ENCODE measurements at places on chromosomes 4 and X.
A peak's percentile ranks its signal among the peaks of the same experiment; 100 is the strongest.

- DNase-seq = no peak
Observed at GRCh38 chr4:56197387-56197786, 189.9 kb downstream of the AASDH start.

DNA sequence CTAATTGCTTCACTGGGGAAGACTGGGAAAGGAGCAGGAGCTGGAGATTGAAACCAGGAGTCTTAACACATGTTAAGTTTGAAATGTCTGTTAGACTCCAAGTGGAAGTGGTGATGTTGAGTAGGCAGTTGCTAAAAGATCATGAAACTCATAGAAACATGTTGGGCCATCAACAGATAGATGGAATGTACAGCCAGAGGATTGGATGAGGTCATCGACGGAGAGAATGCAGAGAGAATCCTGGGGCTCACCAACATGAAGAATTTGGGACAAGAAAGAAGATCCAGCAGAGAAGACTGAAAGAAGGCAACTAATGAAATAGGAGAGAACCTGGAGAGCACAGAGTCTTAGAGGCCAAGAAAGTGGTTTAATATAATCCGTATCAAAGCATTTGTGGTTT lies 19.4 kb upstream of the TSPAN5 start:
- DNase-seq = no peak

GRCh38 chr4:89121387-89122068 lies 10.2 kb downstream of the TIGD2 start:
- DNase-seq = no peak

DNA sequence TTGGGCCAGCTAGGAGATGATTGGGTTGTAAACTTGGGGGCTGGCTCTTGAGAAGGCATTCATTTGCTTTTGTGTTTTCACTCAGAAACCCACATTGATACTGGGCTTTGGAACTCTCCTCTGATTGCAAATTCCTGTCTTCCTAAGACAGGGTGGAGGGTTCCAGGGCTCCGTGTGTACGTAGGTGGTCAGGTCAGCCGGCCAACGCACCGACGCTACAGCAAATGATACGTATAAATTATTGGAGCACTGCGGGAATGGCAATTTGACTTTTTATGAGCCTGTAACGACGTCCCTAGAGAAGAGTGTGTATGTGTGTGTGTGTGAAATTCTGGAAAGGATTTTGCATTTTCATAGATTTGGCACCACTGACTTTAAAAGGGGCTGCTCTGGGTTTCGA lies 236.9 kb downstream of the SHOX start:
- no peak for DNase-seq

- no peak for DNase-seq
Observed at GRCh38 chr4:1347410-1347864, 429 bp downstream of the UVSSA start.

DNA sequence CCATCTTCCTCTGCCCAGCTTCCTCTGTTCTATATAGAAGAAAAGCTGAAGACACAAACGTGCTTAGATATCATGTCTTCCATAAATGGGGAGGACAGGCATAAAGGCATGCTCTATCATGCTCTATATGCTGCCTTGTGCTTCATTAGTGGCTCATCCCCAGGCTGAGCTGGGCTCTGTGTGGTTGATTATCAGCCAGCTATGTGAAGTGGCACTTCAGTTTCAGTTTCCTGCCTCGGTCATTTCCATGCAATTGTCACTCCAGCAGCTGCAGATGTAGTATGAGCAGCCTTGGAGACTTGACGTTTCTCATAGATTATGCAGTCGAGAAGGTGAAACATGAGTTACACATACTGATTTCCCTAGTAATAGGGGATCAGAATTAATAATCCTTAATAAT lies 106.2 kb downstream of the SYTL5 start:
- no peak for DNase-seq

DNA sequence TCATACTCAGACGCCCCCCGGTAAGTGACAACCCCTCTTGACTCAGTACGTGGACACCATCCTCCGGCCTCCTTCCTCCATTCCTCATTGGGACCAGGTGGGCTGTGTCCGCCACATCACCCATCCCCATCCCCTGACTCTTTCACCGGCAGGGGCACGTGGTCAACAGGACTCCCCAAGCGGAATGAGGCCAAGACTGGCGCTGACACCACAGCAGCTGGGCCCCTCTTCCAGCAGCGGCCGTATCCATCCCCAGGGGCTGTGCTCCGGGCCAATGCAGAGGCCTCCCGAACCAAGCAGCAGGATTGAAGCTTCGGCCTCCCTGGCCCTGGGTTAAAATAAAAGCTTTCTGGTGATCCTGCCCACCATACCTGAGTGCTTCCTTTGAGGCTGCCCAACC lies 5.0 kb downstream of the PQBP1 start:
- no peak for DNase-seq

DNA sequence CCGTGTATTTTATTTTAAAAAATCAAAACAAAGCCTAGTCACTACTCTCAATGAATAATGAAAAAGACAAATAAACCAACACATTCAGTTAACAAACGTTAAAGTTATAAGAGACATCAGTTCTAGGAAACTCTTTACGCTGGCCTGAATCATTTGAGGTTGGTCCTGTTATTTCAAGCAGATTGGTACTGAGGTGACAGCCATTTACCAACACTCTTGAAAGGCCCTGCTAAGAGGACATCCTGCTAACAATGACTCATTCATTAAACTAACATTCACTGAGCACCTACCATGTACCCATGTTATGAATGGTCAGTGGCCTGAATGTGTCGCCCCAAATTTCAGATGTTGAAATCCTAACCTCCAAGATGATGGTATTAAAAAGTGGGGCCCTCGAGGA lies 57.1 kb upstream of the ADGRG2 start:
- no peak for DNase-seq

DNA sequence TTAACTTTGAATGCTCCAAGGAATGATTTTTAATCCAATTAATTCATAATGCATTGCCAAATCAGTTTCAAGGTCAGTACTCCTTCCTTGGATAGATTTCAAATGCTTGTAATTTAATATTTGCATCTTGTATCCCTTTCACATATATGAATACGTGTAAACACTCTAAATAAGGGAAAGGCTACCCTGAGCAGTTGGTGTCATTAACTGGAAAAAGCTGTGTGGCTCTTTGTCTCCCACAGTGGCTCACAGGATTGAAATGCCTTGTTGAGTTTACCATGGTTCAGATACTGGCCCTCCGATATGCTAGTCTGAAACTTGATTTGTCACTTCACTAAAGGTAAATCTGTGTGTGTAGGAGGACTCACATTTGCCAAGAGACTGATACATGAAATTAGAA lies 16.7 kb upstream of the ACOT9 start:
- DNase-seq = no peak

DNA sequence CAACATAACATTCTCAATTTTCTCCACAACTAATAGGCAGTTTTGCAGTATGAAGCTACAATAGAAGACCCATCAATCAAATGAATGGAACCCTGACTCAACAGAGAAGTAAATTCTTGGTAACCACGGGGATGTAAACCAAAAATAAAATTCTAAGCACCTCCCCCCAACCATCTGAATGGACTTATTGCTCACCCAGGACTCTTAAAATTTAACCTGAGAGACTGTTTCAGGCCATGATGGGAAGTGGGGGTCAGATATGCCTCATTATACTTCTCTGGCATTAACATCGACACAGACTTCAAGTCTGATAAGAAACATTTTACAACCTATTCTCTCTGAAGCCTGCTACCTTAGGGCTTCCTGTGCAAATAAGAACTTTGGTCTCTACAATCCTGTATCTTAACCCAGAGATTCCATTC lies 620.9 kb downstream of the TLL1 start:
- no peak for DNase-seq

GRCh38 chr4:150391052-150391451 lies 190.9 kb upstream of the MAB21L2 start:
- no peak for DNase-seq

DNA sequence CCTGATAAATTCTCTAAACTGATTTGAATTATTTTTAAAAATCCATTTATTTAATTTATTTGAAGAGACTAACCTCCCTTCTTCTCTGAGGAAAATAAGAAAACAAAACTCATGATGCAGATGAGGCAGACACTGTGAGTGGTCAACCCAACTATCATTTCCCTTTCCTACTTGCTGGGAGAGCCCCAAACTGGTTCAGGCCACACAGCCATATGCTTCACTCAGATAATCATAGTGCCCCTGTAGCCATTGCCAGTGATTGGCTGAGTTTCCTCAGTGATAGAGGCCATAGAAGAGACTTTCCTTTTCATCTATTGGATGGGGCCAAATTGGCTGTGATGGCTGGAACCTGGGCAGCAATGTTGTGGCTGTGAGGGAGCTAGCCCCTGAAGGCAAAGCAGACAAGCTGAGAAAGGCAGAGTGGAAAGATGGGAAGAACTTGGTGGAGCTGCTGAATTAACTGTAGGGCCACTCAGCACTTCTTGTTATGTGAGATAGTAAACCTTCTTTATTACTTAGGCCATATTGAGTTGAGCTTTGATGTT lies 49.8 kb downstream of the RAB33B start:
- DNase-seq = no peak

GRCh38 chrX:39814391-39814790 lies 283.4 kb downstream of the BCOR start:
- no peak for DNase-seq

DNA sequence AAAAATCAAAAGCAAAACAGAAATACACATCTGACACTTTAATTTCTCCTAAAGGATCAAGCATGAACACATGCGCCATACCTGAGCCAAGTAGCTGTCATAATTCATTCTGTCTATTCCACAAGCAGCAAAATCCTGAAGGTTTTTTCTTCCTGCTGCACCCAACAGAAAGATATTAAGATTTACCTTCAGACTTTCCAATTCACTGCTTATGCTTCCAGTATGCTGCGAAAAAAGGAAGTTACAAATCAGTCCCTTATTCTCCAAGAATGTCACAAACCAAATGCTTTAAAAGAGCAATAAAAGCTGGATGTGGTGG lies 29.2 kb upstream of the FGFBP2 start:
- DNase-seq = no peak

GRCh38 chrX:872090-872489 lies 241.5 kb downstream of the SHOX start:
- DNase-seq = no peak

DNA sequence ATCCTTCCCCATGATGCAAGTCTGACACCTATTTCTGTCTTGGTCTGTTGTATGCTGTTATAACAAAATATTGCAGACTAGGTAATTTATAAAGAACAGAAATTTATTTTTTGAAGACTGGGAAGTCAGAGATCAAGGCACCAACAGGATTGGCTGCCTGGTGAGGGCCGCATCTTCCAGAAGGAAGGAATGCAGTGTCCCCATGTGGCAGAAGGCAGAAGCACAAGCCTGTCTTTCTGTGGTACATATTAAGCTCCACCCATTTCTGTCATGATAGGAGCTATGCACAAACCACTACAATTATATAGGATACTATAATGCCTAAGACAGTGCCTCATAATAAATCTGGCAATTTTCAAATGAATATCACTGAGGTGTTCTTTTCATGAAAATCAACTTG lies 502.3 kb upstream of the DIAPH2 start:
- no peak for DNase-seq

GRCh38 chr4:15151033-15151432 lies 148.8 kb downstream of the CPEB2 start:
- no peak for DNase-seq

- no peak for DNase-seq
Observed at GRCh38 chr4:77805840-77806239, 13.3 kb downstream of the CNOT6L start.

GRCh38 chr4:186739802-186740434 lies 16.3 kb upstream of the FAT1 start:
- no peak for DNase-seq

DNA sequence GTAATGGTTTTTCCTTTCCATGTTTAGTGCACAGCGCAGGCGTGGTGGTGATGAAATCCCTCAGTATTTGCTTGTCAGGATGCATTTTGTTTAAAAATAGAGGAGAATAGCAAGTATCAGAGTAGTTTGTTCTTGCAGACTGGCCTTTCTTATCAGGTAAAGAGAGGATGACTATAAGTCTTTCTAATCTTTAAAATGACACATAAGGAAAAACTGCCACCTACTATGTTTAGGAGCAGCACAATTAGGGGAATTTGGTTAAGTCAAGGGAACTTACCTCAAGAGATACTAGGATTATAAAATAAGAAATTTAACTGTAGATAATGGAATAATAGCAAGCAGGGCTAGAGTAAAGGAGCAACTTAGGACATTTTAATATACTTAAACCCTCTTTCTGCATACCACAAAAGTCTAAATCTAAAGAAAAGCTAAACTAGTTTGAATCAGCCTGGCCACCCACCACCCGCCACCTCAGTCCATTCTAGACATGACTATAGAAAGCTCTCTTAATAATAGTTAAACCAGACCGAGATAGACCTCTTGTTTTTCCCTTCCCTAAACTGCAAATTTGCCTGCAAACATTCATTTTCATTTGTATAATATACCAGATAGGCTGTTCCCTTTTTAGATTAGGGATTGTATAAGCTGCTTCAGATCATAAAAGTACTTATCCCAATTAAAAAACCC lies 62.0 kb downstream of the APOOL start:
- no peak for DNase-seq

GRCh38 chr4:7830747-7831146 lies 108.9 kb downstream of the AFAP1 start:
- DNase-seq = no peak

DNA sequence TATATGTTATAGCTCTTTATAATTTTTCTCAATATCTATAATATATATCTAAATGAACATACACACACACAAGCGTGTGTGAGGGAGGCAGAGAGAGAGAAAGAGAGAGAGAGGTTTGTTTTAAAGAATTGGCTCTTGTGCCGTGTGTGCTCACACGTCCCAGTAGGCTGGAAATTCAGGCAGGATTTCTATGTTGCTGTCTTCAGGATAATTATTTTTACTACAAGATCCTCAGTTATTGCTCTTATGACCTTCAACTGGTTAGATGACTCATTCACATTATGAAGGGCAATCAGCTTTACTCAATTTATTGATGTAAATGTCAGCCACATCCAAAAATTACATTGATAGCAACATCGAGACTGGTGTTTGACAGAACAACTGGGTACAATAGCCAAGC lies 1520.7 kb upstream of the PCDH7 start:
- no peak for DNase-seq

- DNase-seq = no peak
Observed at GRCh38 chr4:10054571-10055041, 33.3 kb upstream of the SLC2A9 start.

- DNase-seq = no peak
Observed at GRCh38 chr4:104465201-104465600, 29.5 kb downstream of the CXXC4 start.

DNA sequence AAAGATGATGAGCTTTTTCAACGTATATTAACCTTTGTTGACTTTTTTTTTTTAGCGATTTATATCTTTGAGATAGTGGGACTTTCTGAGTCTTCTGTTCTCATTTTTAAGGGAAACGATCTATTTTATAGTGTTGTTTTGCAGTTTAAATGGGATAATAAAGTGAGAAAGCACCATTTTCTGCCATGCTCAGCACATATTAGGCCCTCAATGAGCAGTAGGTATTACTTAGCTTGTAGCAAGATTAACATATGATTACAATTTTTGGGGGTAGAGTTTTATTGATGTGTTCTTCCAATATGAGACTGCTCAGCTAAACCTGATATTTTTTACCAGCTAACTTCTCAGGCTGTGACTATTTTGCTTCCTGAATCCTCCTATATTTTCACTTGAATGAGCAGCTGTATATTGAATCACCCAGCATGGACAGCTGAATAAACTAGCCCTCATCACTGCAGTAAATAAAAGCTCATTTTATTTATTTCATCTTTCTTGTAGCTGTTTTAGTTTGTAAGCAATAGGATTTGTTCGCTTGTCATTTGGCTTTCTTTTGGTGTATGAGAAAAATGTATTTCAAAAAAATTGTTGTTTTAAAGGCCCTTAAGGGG lies 43.7 kb downstream of the UGT8 start:
- peak; percentile 18 for DNase-seq
